Heart right ventricle (tissue), 16 donors: ENCODE measurements at places on chromosomes 1 and 21. TPM values are rescaled to one million over a fixed set of nuclear protein-coding genes. Genes with fewer than 3 reads are reported as not detected.

DNA sequence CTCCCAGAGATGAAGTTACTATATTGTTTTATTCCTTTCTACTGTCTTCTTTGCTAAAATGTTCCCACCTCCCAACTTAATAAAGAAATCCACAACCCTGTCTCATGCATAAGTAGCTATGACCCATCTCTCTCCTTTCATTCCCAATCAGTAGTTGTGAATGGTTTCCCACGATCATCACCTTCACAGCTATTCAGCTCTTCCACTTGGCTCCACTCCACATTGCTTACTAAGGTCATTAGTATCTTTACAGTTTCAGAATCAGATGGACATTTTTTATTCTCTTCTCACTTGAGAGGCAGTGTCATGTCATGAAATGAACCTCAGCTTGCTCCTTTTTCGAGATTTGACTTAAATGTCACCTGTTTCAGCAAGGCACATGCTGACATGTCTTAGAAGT lies 47.1 kb upstream of the COG2 start:
- no peak overlapping the region for H3K4me3 ChIP-seq
- no peak for DNase-seq
- no peak overlapping the region for H3K27ac ChIP-seq
- peaks cover 5% of the 10 kb centered on the region for H3K27me3 ChIP-seq
- H3K4me1 ChIP-seq = no peaks in the 10 kb centered on the region
- H3K36me3 ChIP-seq = no peaks in the 10 kb centered on the region

- no peak for DNase-seq
- H3K4me1 ChIP-seq = peaks cover 57% of the 10 kb centered on the region
- H3K36me3 ChIP-seq = peaks cover 12% of the 10 kb centered on the region
- no peak overlapping the region for H3K4me3 ChIP-seq
- H3K27me3 ChIP-seq = no peaks in the 10 kb centered on the region
Observed at GRCh38 chr1:8388732-8389562, 71.0 kb downstream of the SLC45A1 start.

DNA sequence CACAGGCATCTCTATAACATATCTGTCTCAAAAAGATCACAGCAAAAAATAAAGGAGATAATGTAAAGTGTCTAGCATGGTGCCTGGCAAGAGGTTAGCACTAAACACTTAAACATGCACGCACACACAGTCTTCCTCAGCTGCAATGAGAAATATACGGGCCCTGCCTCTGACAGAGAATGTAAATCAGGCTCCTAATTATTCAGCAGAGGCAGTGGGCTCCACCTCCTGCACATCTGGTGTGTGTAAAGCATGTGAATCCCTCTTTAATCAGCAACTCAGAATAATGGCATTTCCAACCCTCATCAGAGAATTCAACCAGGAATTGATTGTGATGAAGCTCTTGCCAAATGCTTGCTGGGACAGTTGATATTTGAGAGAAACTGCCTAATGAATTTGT lies 85.6 kb upstream of the KCNA3 start:
- H3K36me3 ChIP-seq = no peaks in the 10 kb centered on the region
- H3K27me3 ChIP-seq = peaks cover 13% of the 10 kb centered on the region
- H3K4me1 ChIP-seq = no peaks in the 10 kb centered on the region
- no peak for DNase-seq
- H3K4me3 ChIP-seq = no peak overlapping the region

DNA sequence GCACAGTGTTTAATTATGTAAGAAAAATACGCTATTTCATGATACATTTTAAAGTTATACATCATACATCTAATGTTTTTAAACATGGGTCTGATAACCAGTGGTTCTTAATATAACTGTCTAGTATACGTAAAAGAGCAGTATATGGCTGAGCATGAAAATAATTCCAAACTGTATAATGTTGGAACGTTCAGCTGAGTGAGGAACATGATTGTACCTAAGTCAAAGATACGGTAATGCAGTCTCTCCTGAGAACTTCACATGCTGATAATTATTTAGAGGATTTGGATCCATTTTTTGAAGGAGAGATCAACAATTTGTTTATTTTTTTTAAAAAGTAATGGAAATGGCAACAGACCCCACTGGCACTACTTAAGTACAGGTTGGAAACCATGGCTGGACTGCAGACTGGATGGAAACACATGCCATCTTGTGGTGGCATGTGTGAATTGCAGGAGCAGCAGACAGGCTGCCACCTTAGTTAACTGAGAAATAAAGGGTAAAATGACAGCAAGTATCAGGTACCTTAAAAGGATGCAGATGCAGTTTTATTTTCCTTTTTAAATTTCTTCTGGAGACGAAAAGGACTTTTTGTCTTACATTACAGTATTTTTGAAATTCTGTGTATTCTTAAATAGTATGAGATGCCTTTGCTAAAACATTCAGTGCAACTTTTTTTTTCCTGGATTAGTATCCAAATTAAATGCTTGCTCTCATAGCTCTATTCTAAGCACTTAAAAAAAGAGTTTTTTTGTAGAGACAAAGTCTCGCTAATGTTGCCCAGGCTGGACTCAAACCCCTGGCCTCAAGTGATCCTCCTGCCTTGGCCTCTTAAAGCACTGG lies 73.8 kb downstream of the MTR start:
- H3K36me3 ChIP-seq = peaks cover 87% of the 10 kb centered on the region
- H3K27me3 ChIP-seq = no peaks in the 10 kb centered on the region
- H3K4me1 ChIP-seq = no peaks in the 10 kb centered on the region
- H3K27ac ChIP-seq = no peak overlapping the region
- DNase-seq = no peak
- H3K4me3 ChIP-seq = no peak overlapping the region

- H3K27me3 ChIP-seq = no peaks in the 10 kb centered on the region
- DNase-seq = no peak
- no peak overlapping the region for H3K4me3 ChIP-seq
- H3K27ac ChIP-seq = no peak overlapping the region
Observed at GRCh38 chr1:226994586-226995364, 54.7 kb downstream of the COQ8A start.

DNA sequence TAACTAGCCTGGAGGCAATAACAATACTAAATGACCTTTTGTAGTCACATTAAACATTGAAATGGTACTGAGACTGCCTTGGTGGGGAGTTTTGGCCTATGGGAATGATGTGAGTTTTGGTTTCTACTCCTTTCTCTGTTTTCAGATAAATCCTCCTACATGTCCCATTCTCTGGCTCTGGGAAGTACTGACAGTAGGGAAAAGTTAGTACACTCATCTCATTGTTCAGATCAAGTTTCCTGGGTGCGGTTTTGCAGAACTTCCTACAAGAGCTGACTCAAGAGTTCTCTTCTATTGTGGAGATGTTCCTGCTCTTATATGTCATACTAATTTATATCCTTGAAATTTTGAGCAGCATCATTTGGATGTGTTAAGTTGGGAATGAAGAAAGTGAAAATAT lies 74.2 kb upstream of the MACF1 start:
- no peaks in the 10 kb centered on the region for H3K36me3 ChIP-seq
- no peak for DNase-seq
- no peaks in the 10 kb centered on the region for H3K27me3 ChIP-seq
- peak overlapping the region; percentile 36 for H3K27ac ChIP-seq
- peaks cover 57% of the 10 kb centered on the region for H3K4me1 ChIP-seq

DNA sequence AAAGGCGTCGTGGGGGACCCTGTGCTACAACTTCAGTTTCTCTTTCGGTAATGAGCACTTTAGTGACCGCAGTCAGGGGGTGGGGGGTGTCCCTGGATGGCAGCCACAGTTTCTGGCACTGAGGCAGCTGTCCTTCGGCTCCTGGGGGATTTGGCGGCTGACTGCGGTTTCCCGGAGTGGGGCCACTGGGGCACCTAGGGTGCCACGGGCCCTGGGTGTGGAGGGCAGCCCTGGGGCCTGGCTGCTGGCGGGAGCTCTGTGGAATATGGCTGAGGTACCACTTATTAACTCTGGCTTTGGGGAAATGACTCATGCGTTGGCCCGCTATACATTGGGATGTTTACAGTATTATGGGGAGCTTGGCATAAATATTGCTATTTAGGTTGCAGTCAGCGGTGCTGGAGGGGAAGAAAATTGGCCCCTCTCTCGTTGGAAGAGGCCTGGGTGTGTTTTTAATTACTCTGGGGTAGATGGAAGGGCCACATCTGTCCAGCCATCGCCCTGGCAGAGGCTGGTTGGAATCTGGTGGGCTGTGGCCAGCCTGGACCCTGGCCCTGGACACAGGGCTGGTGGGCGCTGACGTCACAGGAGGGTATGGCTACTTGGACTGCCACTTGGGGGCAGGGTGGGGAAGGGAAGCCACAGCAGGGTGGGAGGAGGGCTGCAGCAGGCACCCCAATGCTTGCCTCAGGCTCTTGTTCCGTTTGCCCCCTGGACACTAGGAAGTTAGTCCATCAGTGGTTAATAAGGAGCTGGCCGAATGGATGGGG lies 2.0 kb downstream of the EPHB2 start:
- H3K4me1 ChIP-seq = peaks cover 13% of the 10 kb centered on the region
- H3K36me3 ChIP-seq = no peaks in the 10 kb centered on the region
- no peak overlapping the region for H3K4me3 ChIP-seq
- no peak for DNase-seq

DNA sequence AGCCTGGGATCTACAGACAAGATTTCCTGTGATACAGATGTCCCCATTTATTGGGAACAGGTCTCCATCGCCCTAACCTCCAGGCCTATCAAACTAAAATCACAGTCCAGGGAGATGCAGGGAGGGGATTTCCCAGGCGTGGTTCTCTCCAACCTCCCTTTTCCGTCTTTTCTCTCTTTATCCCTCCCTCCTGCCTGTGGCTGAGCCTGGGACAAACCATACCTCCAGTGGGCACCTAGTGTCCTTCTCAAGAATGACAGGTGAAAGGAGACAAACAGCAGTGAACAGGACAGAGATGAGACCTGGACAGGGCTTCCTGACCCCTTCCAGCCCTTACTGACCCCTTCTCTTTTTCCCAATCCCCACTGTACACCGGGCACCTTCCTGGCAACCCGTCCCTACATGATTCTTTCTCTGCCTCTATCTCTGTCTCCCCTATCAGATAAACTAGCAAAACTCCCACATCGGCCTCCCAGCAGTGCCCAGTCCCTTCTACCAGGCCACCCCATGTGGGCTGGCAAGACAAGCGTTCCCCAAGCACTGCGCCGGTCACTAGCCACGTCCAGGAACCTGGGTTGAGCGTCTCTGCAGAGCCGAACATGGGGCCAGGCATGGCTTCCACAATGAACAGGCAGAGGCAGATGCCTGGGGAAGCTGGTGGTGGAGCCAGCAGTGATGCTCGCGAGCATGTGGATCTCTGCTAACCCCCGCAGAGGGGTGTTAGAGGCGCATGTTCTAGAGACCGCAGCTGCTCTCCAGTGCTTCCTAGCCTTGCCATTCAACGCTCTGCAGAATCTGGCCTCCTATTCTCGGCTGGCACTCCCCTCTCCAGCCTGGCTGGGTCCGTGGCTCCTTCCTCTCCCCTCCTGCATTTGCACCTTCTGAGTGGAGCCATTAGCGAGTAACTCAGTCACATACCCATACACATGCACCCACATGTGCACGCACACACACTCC lies 54.7 kb downstream of the ELK4 start:
- H3K36me3 ChIP-seq = no peaks in the 10 kb centered on the region
- no peak overlapping the region for H3K27ac ChIP-seq
- peaks cover 16% of the 10 kb centered on the region for H3K27me3 ChIP-seq
- H3K4me1 ChIP-seq = peaks cover 6% of the 10 kb centered on the region
- DNase-seq = no peak
- H3K4me3 ChIP-seq = no peak overlapping the region

GRCh38 chr21:45872902-45873301 lies 108.7 kb upstream of the COL6A1 start:
- no peak for DNase-seq
- peaks cover 32% of the 10 kb centered on the region for H3K27me3 ChIP-seq
- no peaks in the 10 kb centered on the region for H3K36me3 ChIP-seq
- H3K4me1 ChIP-seq = peaks cover 16% of the 10 kb centered on the region

DNA sequence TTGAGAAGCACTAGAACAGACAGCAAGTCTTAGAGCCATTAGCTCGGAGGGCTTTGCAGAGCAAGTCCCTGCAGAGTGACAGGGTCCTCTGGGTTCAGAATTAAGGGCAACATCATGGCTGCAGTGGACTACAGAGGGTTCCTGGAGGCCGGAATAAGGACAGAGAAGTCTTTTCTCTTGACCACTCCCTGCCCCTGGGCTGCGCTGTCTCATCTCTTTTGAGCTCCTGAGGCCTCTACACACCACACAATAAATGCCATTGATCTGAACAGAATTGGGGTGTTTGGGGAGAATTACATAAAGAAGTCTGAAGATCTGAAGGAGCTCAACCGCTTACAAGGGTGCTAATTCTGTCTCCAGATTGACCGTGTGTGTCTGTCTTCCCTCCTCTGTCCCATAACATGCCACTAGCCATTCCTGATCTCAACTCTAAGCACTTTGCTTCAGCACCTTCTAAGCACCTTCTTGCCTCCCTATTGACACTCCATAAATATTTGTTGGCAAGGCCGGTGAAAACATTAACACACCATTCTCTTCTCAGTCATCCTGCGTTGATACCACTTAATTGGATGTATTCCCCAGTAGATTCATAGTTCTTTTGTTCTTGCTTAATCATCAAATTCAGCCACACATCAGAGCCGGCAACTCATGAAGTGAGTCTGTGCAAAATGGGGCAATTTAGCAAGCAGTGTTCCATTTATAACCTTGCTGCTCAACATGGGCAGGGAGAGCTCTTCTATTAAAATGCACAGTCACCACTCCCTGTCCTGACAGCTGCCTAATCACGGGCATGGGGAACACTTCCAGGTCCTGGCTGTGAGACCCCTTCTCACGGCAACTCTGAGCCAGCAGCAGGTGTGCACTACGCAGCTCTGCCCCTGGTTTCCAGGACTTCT lies 49.7 kb downstream of the NMNAT2 start:
- H3K27me3 ChIP-seq = no peaks in the 10 kb centered on the region
- no peak overlapping the region for H3K27ac ChIP-seq
- H3K4me3 ChIP-seq = no peak overlapping the region
- DNase-seq = no peak
- no peaks in the 10 kb centered on the region for H3K4me1 ChIP-seq

DNA sequence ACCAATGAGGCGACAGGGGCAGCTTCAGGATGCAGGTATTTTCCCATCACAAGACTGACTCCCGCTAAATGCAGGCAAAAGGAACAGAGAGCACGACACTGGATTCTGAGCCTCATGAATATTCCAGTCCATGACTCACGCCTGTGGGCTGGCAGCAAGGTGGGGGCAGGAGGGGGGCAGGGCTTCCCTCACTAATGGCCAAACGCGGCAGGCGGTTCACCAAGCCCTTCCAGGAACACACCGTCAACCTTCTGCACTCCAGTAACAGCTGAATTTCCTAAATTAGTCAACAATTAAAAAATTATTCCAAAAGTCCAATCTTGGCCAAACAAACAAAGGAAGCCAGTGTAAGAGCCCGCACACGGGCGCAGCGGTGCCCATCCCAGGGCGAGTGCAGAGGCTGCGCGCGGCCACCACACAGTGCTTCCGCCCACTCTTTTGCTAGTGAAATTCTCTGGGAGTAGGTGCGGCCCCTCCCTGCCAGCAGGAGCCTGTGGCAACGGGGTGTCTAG lies 12.5 kb upstream of the GPR153 start:
- H3K4me3 ChIP-seq = no peak overlapping the region
- H3K27ac ChIP-seq = no peak overlapping the region
- no peaks in the 10 kb centered on the region for H3K27me3 ChIP-seq
- peaks cover 12% of the 10 kb centered on the region for H3K4me1 ChIP-seq

Gene OR6K3
- not detected for polyA plus RNA-seq

Gene NTNG1
- not detected for polyA plus RNA-seq

Gene PTBP2
- polyA plus RNA-seq = 29.3 TPM

Gene TNNI3K
- 162 TPM for polyA plus RNA-seq

Gene HOOK1
- 0.61 TPM for polyA plus RNA-seq

Gene FCRL6
- polyA plus RNA-seq = 0.12 TPM

Gene SPRR5
- polyA plus RNA-seq = not detected

Gene MXRA8
- polyA plus RNA-seq = 35.6 TPM

Gene LAMB3
- 3.7 TPM for polyA plus RNA-seq

Gene MCOLN3
- 0.13 TPM for polyA plus RNA-seq
